ENCODE measurements at places on chromosomes 1 and 21. TPM values are rescaled to one million over a fixed set of nuclear protein-coding genes. Genes with fewer than 3 reads are reported as not detected.

DNA sequence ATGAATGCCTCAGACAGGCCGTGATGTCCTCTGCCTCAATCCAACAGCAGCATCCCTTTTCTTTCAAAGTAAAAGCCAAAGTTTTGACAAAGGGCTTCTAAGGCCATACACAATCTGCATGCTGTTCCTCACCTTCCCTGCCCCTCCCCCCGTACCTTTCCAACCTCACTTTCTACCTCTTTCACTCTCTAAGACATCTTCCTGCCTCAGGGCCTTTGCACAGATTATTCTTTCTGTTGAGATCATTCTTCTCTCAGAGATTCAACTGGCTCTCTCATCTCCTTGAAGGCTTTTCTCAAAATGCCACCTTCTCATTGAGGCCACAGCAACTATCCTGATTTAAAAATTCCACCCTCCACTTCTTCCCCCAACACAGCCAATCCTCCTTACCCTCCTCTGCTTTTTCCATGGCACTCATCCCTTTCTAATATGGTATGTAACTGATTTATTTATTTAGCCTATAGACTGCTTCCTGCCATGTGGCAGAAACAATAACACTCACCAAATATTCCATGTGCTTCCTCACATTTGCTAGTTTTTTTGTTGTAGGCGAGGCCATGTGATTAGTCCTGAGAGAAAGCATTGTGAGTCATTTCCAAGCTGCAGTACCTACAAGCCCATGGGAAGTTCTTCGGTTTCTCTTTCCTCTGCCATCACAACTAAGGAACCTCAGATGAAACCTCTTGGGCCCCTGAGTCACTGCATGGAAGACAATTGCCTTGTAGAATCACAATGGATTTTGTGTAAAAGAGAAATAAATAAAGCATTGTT is 58.7 kb upstream of the GADD45A start:
- no peak for DNase-seq
- peak overlapping the region; percentile 9 for H3K27ac ChIP-seq
- no peaks in the 10 kb centered on the region for H3K27me3 ChIP-seq
- peaks cover 10% of the 10 kb centered on the region for H3K4me1 ChIP-seq
- H3K4me3 ChIP-seq: no peak overlapping the region

GRCh38 chr1:25216123-25216522 is 16.2 kb downstream of the SYF2 start:
- H3K27me3 ChIP-seq: no peaks in the 10 kb centered on the region
- no peaks in the 10 kb centered on the region for H3K4me1 ChIP-seq
- H3K27ac ChIP-seq: no peak overlapping the region
- no peak for DNase-seq
- H3K4me3 ChIP-seq: no peak overlapping the region
- no peaks in the 10 kb centered on the region for H3K36me3 ChIP-seq

PTCH2 gene
- polyA plus RNA-seq: 0.31 TPM

- H3K27ac ChIP-seq: no peak overlapping the region
- H3K4me3 ChIP-seq: no peak overlapping the region
- no peak for DNase-seq
- H3K4me1 ChIP-seq: no peaks in the 10 kb centered on the region
Measured at GRCh38 chr1:196409586-196409985, 198.7 kb downstream of the KCNT2 start.

DNA sequence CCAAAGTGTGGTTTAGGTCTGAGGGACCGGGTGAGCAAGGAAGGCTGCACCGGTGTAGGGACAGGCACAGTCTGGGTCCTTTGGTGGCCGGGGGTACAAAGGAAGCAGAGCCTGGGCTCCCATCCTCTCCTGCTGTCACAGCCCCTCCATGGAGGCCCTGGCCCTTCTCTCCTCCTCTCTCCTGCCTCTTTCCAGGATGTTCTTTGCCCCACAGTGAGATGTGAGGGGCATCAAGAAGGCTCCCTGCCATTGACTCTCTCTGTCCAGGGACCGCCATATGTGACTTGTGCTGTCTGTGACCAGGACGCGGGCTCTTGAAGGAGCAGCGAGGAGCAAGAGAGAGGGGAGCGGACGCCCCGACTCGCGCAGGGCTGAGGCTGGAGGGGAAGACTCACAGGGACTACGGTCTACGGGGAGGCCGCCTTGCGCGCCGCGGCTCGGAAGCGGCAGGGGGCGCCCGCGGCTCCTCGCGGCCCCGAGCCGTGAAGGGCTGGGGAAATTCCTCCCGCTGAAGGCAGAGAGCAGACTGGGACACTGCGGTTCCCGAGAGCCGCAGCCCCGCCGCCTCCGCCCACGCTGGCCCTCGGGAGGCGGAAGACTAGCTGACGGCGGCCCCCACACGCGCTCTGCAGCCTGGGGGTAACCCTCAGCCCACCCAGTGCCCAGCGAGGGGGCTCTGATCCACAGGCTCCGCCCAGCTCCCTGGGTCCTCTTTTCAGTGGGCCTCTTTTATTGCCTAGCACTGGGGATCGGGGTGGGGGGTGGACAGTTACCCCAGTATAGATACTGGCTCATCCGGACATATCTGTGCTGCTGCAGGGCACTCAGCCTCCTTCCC is 40.8 kb downstream of the MAB21L3 start:
- H3K27me3 ChIP-seq: no peaks in the 10 kb centered on the region
- H3K36me3 ChIP-seq: no peaks in the 10 kb centered on the region
- DNase-seq: peak; percentile 84
- peaks cover 12% of the 10 kb centered on the region for H3K4me1 ChIP-seq
- peak overlapping the region; percentile 9 for H3K27ac ChIP-seq

DNAH14 gene
- not detected for polyA plus RNA-seq

GRCh38 chr21:27206368-27206982 is 239.6 kb upstream of the ADAMTS5 start:
- no peaks in the 10 kb centered on the region for H3K4me1 ChIP-seq
- H3K36me3 ChIP-seq: no peaks in the 10 kb centered on the region
- no peak overlapping the region for H3K4me3 ChIP-seq
- H3K27ac ChIP-seq: no peak overlapping the region

GRCh38 chr1:23450894-23451293 is 26.3 kb upstream of the TCEA3 start:
- no peak overlapping the region for H3K4me3 ChIP-seq
- no peak overlapping the region for H3K27ac ChIP-seq
- H3K27me3 ChIP-seq: no peaks in the 10 kb centered on the region
- H3K4me1 ChIP-seq: peaks cover 23% of the 10 kb centered on the region
- no peak for DNase-seq
- H3K36me3 ChIP-seq: peaks cover 41% of the 10 kb centered on the region

KCNJ9 gene
- 0.01 TPM for polyA plus RNA-seq

OR10K1 gene
- polyA plus RNA-seq: not detected

DCST2 gene
- 0.38 TPM for polyA plus RNA-seq

- H3K4me3 ChIP-seq: no peak overlapping the region
- H3K27ac ChIP-seq: no peak overlapping the region
- H3K4me1 ChIP-seq: peaks cover 3% of the 10 kb centered on the region
- H3K36me3 ChIP-seq: peaks cover 4% of the 10 kb centered on the region
- DNase-seq: no peak
- no peaks in the 10 kb centered on the region for H3K27me3 ChIP-seq
Measured at GRCh38 chr1:235225299-235225698, 64.2 kb upstream of the RBM34 start.

QSOX1 gene
- 32.3 TPM for polyA plus RNA-seq

DNA sequence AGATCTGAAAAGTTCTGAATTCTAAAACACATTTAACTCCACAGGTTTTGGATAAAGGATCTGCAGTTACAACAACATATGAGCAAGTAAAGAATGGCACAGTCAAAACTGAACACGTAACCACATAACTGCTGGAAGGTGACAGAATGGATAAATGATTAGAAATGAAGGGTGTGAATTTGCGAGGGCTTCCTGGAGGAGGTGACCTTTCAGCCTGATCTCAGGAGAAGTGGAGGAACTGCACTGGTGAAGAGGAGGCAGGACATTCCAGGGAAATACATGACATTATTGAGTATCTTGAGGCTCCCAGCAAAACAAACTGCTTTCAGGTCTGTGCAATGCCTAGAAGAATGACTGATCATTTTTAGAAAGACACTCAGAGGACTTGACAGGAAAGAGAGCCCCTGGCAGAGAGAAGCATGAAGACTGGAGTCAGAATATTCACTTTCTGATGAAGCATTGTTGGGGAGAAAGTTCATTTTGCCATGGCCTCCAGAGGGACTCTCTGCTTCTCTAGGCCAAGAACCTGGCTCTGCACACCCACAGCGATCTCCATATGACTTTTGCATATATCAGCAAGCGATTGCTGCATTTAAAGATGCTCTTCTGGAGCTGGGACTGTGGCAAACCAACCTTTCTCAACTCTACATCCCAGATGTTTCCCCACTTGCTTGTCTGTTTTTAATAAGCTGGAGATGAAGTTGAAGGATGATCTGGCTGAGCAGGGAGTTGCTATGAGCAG is 122.7 kb upstream of the FAM78B start:
- H3K27ac ChIP-seq: no peak overlapping the region
- no peaks in the 10 kb centered on the region for H3K27me3 ChIP-seq
- H3K4me3 ChIP-seq: no peak overlapping the region
- no peak for DNase-seq

DNA sequence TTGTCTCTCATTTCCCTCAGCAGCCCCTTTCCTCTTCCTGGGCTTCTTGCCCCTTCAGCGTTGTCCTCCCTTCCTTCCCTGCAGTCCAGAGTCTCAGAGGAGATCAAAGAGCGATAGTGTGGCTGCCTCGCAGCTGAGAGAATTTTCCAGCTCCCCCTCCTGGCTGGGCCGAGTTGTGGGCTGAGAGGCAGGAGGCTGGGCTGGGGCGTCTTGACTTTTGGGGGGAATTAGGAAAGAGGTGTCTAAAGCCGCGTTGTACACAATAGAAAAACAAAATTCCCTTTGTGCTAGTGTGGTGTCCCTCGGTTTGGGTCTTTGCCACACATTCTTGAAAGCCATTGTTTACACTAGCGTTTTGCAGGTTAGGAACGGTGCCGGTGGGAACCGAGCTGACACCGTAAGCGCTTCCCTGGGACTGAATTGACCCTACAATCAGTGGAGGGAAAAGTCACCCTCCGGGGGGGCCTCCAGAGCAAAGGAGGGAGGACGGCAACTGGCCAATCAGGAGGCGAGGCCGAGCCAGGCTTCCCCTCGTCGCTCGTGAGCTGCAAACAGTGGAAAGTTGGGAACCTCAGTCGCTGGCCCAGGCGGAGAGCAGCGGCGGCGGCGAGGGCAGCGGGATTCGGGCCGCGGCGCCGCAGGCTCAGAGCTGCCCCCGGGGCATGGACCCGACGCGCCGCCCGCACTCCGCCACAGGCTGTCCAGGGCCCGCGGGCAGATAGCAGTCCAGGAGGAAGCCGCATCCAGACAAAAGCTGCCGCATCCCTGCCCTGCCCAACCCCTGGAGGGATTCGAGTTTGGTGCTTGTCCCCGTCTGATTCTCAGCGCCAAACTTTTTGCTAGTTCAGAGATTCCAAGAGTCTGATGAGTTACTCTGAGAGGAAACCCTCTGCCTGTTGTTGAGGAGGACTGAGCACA is at the start of gene HMCN1:
Gene HMCN1, plus strand, starts transcription at position 574 of the 918 bp plus-strand sequence. CDS start 389 bp downstream, outside the sequence.
- H3K27me3 ChIP-seq: no peaks in the 10 kb centered on the region
- H3K27ac ChIP-seq: peak within 1 kb of the TSS; percentile 51
- no peaks in the 10 kb centered on the region for H3K36me3 ChIP-seq

FAM76A gene
- 2.7 TPM for polyA plus RNA-seq

DNA sequence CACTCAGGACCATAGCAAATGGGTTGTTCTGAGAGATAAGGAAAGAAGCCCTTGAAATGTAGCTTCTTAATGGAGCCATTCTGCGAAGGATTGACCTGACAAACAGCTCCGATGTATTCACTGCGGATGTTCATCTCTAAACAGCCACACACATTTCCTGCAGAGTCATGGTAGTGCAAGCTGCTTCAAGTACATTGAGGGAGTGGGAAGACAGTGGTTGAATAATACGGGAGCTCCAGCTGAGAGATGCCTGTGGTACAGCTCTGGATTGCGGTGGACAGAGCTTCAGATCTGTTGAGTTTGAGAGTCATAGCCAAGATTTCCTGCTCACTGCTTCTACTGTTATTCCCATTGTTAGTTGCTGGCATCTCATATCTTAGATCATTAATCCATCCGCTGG is 86.6 kb downstream of the ZBTB18 start:
- no peak overlapping the region for H3K4me3 ChIP-seq
- no peaks in the 10 kb centered on the region for H3K36me3 ChIP-seq
- H3K27ac ChIP-seq: peak overlapping the region; percentile 46
- no peaks in the 10 kb centered on the region for H3K4me1 ChIP-seq

- no peak overlapping the region for H3K4me3 ChIP-seq
- H3K27ac ChIP-seq: peak overlapping the region; percentile 79
- no peak for DNase-seq
- no peaks in the 10 kb centered on the region for H3K36me3 ChIP-seq
- peaks cover 89% of the 10 kb centered on the region for H3K4me1 ChIP-seq
- H3K27me3 ChIP-seq: no peaks in the 10 kb centered on the region
Measured at GRCh38 chr1:12475101-12475500, 142.9 kb downstream of the DHRS3 start.

GRCh38 chr21:43885721-43886120 is 20.7 kb downstream of the AGPAT3 start:
- no peak overlapping the region for H3K4me3 ChIP-seq
- no peak for DNase-seq
- no peak overlapping the region for H3K27ac ChIP-seq
- H3K27me3 ChIP-seq: no peaks in the 10 kb centered on the region

KLHL17 gene
- polyA plus RNA-seq: 5.5 TPM

DNA sequence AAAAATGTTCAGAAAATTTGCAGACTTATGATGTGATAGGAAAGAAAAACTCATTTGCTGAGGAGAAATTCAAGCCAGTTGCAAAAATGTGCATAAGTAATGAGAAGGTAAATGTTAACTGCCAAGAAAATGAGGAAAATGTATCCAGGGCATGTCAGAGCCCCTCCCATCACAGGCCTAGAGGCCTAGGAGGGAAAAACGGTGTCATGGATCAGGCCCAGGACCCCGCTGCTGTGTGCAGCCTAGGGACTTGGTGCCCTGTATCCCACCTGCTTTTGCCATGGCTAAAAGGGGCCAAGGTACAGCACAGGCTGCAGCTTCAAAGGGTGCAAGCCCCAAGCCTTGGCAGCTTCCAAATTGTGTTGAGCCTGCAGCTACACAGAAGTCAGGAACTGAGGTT is 214.0 kb upstream of the ADGRL4 start:
- H3K4me1 ChIP-seq: no peaks in the 10 kb centered on the region
- no peaks in the 10 kb centered on the region for H3K27me3 ChIP-seq
- DNase-seq: no peak
- H3K27ac ChIP-seq: no peak overlapping the region
- H3K36me3 ChIP-seq: no peaks in the 10 kb centered on the region

CSF3R gene
- polyA plus RNA-seq: 0.52 TPM

- no peak overlapping the region for H3K4me3 ChIP-seq
- no peaks in the 10 kb centered on the region for H3K27me3 ChIP-seq
- no peaks in the 10 kb centered on the region for H3K36me3 ChIP-seq
- H3K4me1 ChIP-seq: no peaks in the 10 kb centered on the region
Measured at GRCh38 chr1:22814176-22815042, 103.8 kb downstream of the EPHB2 start.

KCNK2 gene
- polyA plus RNA-seq: 2.1 TPM

- H3K4me3 ChIP-seq: peak within 1 kb of the TSS; percentile 73
- H3K27me3 ChIP-seq: peaks cover 4% of the 10 kb centered on the region
Measured at GRCh38 chr1:241532162-241532531, at the start of gene KMO. TSS of gene KMO (plus strand) at chr1:241532378. CDS start at chr1:241532445, 67 bp downstream.

SV2A gene
- 0.14 TPM for polyA plus RNA-seq

TINAGL1 gene
- polyA plus RNA-seq: 59.3 TPM

GRCh38 chr1:94876362-94876761 is 50.5 kb downstream of the CNN3 start:
- H3K4me1 ChIP-seq: no peaks in the 10 kb centered on the region
- no peak overlapping the region for H3K4me3 ChIP-seq
- no peaks in the 10 kb centered on the region for H3K27me3 ChIP-seq
- no peak overlapping the region for H3K27ac ChIP-seq
- DNase-seq: no peak
- H3K36me3 ChIP-seq: no peaks in the 10 kb centered on the region

LRRC40 gene
- polyA plus RNA-seq: 7.0 TPM
